NCI-H2171 treated with DMSO at 0.1 percent for 48 hours (cell line): ENCODE measurements at places on chromosomes 7 and 10.

GRCh38 chr7:99947608-99948007 lies 18.2 kb upstream of the GJC3 start:
- no peak for DNase-seq

GRCh38 chr10:10722422-10722821 lies 295.2 kb upstream of the CELF2 start:
- DNase-seq = no peak

DNA sequence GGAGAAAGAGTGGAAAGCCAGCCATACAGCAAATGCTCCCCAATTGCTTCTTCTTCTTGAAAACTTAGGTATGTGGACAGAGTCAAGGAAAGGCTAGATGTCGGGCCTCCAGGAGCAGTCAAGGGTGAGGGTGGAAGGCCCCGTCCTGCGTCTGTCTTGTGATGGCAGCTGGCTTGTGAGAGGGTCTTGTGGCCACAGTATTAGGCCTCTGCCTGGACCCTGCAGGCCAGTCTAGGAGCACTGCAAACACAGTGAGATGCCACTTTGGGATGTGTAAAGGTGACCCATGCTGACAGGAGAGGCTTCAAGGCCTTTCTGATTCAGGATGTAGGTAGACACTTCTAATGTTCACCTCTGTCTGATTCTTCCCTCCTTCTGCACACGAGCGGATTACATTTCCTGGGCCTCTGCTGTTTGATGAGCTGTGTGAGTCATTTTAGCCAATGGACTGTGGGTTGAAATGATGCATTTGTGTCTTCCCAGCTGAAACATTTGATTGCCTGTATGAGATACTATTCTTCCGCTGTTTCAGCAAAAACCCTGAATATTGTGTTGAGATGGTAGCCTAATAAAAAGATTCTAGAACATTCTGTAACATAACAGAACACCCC lies 135.4 kb downstream of the EMX2 start:
- DNase-seq = no peak

- DNase-seq = no peak
Measured at GRCh38 chr10:5479481-5480161, 19.7 kb downstream of the CALML5 start.

DNA sequence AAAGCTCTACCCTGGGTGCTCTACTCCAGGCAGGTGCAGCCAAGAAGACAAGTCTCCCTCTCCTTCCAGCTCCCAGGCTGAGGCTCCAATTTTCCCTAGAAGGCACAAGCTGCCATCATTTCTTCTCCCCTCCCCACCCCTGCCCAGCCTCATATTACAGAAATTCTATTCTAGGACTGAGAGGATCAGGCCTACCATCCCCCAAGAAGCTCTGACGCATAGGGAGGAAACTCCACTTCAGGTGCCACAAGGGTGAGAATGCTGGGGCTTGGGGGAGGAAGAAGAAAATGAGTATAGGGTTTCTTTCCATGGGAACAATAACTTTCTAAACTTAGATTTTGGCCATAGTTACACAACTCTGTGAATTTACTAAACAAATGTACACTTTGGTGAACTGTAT lies 35.3 kb downstream of the FEZF1 start:
- peak; percentile 13 for DNase-seq

GRCh38 chr10:62559481-62560200 lies 185.5 kb downstream of the ZNF365 start:
- no peak for DNase-seq

- DNase-seq = no peak
Measured at GRCh38 chr7:147605323-147605722, 985.2 kb upstream of the C7orf33 start.

DNA sequence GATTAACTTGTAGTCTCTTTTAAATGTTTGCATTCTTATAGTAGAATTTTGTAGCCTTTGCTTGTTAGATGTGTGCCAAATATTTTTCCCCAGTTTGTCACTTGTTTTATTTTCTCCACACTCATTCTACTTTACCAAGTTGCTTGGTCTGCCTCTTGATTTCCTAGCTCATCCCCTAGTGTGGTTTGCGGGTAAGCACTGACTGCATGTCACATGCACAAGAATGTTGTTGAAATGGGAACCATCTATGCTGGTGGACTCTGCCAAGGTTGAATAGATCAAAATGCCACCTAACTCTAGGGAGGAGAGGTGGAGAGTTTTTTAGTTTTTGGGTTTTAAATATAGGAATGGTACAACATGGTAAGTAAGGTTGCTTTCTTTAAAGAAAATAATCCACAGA lies 47.6 kb downstream of the FZD1 start:
- DNase-seq = no peak

GRCh38 chr7:42222891-42223290 lies 14.1 kb downstream of the GLI3 start:
- no peak for DNase-seq

DNA sequence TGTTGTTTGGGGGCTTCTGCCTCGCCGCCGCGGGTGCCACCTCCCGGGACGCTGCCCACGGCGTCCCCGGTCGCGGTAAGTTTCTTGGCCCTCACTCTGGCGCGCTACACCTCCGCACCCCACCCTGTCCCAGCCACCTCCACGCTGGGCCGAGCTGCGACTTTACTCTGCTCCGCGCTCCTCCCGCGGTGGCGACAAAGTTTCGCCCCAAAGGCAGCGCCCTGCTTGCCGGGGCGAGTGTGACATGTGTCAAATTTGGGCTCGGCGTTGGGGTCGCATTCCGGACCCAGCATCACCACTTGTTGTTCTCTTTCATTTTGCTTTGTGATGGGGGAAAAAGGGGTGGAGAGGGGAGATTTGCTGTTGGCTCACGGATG lies 167.7 kb upstream of the PPP1R3A start:
- no peak for DNase-seq
